ENCODE measurements at places on chromosomes 16 and 17.
A peak's percentile ranks its signal among the peaks of the same experiment; 100 is the strongest.

GRCh38 chr17:43528319-43528987 lies 17.7 kb downstream of the ETV4 start:
- no peak for DNase-seq
- peaks cover 46% of the 10 kb centered on the region for H3K36me3 ChIP-seq
- no peaks in the 10 kb centered on the region for H3K27me3 ChIP-seq
- H3K4me3 ChIP-seq: no peak overlapping the region

DNA sequence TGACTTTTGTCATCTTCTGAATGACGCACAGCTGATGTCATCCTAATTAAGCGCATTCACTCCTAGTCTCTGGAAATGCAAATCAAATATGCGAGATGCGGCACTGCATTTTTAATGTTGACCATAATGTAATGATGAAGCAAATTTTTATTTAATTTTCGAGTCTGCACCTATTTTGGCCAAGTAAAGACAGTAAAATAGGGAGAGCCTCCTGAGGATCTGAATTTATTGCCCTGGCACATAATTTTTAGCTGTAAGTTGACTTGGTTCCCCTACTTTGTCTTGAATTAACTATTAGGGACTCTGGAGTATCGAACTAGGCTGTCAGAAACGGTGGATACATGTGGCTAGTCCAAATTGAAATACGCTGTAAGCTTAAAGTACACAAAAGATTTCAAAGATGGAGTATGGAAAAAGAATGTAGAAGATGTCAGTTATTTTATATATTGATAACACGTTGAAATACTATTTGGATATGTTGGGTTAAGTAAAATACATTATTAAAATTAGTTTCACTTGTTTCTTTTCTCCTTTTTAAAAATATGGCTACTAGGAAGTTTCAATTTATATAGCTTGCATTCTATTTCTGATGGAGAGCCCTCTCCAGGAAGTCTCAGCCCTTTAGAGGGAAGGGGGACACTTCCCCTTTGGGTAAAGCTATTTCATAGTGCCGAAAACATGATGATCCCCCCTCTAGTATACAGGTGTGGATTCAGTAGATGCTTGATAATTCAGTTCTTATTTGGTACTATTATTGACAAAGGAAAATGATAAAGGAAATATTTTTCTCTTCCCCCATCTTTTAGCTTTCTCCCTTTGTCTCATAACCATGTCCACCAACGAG lies 991 bp downstream of the KPNA2 start:
- no peaks in the 10 kb centered on the region for H3K4me1 ChIP-seq
- H3K27ac ChIP-seq: peak overlapping the region; percentile 38
- DNase-seq: no peak

DNA sequence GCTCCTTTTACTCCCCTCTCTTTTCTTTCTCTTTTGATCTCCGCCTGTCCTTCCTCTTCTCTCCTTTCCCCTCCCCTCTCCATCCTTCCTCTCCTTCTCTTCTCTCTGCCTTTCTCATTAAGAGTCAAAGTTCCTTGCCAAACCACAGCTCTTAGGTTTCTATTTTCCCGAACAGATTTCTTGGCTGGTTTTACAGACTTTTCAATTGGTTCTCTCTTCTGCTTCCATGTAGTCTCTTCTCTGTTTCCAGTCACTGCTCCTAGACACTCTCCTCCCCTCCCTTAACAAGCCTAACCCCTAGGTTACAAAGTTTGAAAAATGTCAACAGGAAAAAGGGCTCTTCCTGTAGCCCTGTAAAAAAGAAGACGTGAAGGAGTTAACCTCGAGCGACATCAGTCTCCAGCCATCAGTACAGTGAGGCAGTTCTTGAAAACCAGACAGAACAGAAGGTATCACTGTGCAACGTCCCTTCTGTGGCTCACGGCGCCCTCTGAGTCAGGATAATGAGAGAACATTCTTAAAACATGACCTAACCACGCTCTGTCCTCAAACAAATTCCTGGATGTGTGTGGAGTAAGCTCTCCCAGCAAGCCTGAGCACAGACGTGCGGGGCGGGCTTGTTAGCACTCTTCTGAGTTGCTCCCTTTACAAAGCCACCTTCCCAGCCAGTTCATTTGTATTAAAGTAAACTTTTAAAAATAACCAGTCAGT lies 11.6 kb upstream of the MARCHF10 start:
- no peaks in the 10 kb centered on the region for H3K27me3 ChIP-seq
- no peaks in the 10 kb centered on the region for H3K36me3 ChIP-seq
- H3K4me1 ChIP-seq: peaks cover 14% of the 10 kb centered on the region
- peak overlapping the region; percentile 95 for H3K27ac ChIP-seq

- no peak overlapping the region for H3K27ac ChIP-seq
- no peaks in the 10 kb centered on the region for H3K36me3 ChIP-seq
- DNase-seq: no peak
- peaks cover 36% of the 10 kb centered on the region for H3K27me3 ChIP-seq
These were observed 8.3 kb downstream of the ALOX15B start for GRCh38 chr17:8046929-8047768.

GRCh38 chr16:30494709-30495108 lies 22.2 kb downstream of the ITGAL start:
- peaks cover 3% of the 10 kb centered on the region for H3K4me1 ChIP-seq
- no peaks in the 10 kb centered on the region for H3K36me3 ChIP-seq
- no peak overlapping the region for H3K27ac ChIP-seq
- no peak overlapping the region for H3K4me3 ChIP-seq

- peaks cover 27% of the 10 kb centered on the region for H3K36me3 ChIP-seq
- no peaks in the 10 kb centered on the region for H3K27me3 ChIP-seq
- no peak overlapping the region for H3K4me3 ChIP-seq
- no peak for DNase-seq
These were observed 11.7 kb downstream of the COX11 start for GRCh38 chr17:54956791-54957190.

- H3K36me3 ChIP-seq: no peaks in the 10 kb centered on the region
- no peak overlapping the region for H3K27ac ChIP-seq
- peaks cover 24% of the 10 kb centered on the region for H3K4me1 ChIP-seq
- H3K27me3 ChIP-seq: no peaks in the 10 kb centered on the region
These were observed 896 bp upstream of the MYLK3 start for GRCh38 chr16:46748775-46749705.

DNA sequence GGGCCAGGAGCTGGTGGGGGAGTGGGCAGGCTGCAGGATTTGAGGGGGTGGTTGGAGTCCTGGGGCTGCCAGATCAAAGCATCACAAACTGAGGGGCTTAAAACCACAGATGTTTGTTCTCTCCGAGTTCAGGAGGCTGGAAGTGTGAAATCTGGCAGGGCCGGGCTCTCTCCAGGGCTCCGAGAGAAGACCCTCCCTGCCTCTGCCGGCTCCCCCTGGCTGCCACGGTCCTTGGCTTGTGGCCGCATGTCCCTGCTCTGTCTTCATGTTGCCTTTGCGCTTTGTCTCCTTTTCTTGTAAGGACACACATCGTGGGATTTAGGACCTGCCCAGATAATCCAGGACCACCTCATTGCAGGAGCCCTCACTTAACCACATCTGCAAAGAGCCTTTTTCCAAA lies 139.8 kb upstream of the GSE1 start:
- H3K4me1 ChIP-seq: peaks cover 23% of the 10 kb centered on the region
- H3K27ac ChIP-seq: no peak overlapping the region
- H3K27me3 ChIP-seq: peaks cover 34% of the 10 kb centered on the region
- DNase-seq: no peak
- no peaks in the 10 kb centered on the region for H3K36me3 ChIP-seq
- H3K4me3 ChIP-seq: no peak overlapping the region

DNA sequence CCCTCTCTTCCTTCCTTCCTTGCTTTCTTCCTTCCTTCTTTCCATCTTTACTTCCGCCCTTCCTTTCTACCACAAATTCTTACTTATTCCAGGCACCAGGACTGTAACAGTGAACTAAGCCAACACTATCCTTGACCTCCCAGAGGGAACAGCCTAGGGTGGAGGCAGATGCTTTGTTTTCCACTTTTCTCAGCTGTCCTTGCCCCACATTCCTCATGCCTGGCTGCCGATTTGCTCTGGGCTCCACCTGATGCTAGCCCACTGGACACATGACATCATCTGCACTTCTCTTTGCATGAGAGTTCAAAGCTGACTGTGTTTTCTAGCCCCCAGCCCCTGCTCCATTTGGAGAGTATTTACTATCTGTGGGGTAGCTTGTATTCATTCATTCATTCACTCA lies 283.0 kb downstream of the MAF start:
- H3K36me3 ChIP-seq: no peaks in the 10 kb centered on the region
- no peak for DNase-seq
- H3K4me1 ChIP-seq: no peaks in the 10 kb centered on the region
- no peak overlapping the region for H3K4me3 ChIP-seq
- no peak overlapping the region for H3K27ac ChIP-seq

DNA sequence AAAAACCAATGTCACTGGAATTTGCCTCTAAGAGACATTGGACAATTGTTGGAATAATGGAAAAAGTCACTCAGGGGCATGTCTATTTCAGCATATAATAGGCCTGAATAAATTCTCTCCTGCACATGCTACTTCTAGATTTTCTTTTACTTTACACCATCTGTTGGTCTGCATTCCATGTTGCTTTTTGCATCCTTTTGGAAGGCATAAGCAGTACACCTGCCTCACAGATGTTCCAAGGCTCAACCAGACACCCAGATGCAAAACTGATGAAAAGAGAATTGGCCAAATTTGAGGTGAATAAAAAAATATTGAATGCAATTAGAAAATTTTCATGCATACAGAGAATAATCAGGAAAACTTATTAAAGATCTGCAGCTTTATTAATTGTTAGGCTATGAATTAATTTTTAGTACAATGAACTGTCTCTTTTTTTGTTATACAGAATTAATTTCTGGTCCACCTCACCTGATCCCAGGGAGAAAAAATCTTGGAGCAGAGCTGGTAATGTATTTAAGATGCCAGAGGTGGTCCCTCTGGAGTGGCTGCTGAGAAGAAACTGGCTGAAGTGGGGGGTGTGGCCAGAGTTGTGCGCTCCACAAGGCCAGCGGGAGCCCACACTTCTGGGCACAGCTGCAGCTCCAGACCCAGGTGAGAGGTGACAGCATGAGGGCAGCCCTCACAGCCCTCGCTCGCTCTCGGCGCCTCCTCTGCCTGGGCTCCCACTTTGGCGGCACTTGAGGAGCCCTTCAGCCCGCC lies 778.6 kb downstream of the CDH11 start:
- no peaks in the 10 kb centered on the region for H3K36me3 ChIP-seq
- H3K4me3 ChIP-seq: no peak overlapping the region
- H3K4me1 ChIP-seq: peaks cover 2% of the 10 kb centered on the region
- no peak for DNase-seq

GRCh38 chr16:70252355-70252988 lies 732 bp upstream of the EXOSC6 start:
- H3K4me3 ChIP-seq: no peak overlapping the region
- peaks cover 13% of the 10 kb centered on the region for H3K4me1 ChIP-seq
- peaks cover 48% of the 10 kb centered on the region for H3K36me3 ChIP-seq
- H3K27ac ChIP-seq: no peak overlapping the region
- no peaks in the 10 kb centered on the region for H3K27me3 ChIP-seq

- no peak overlapping the region for H3K4me3 ChIP-seq
- no peaks in the 10 kb centered on the region for H3K27me3 ChIP-seq
- no peak overlapping the region for H3K27ac ChIP-seq
- peaks cover 8% of the 10 kb centered on the region for H3K4me1 ChIP-seq
- DNase-seq: peak; percentile 75
- H3K36me3 ChIP-seq: peaks cover 3% of the 10 kb centered on the region
These were observed 109.1 kb downstream of the ZFHX3 start for GRCh38 chr16:72938795-72939164.

DNA sequence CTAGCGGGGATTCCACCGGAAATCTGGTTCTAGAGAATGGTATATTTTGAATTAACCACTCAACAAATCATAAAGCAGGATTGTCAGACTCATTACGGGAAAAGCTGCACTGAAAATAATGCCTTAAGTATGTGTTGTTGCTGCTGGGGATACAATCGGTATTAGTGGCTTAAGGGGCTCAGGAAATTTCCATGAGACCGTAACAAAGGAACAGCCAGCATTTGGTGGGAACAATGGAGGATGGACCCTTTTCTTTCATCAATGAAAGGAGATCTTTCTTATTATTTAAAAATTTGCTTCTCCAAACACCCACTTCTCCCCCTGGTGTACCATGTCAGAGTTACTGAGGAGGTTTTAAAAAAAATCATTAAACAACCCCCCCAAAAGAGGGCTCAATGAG lies 342.6 kb upstream of the ZFHX3 start:
- H3K4me1 ChIP-seq: no peaks in the 10 kb centered on the region
- no peaks in the 10 kb centered on the region for H3K36me3 ChIP-seq
- no peaks in the 10 kb centered on the region for H3K27me3 ChIP-seq
- H3K4me3 ChIP-seq: no peak overlapping the region

DNA sequence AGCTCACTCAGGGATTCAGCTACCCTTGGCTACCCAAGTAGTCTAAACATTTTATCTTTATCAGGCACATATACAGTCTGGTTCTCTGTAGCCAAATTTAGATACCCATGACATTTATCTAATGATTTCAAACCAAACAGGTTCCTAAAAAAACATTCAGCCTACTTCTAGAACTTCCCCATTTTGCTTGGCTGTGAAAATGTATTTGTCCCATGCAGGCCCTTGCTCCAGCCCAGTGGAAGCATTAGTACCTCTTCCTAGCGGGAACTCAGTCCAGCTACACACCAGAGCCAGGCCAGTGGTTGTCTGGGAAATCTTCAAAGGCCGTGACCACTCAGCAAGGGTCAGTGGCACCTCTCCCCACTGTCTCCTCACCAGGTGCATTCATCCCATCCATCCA lies 26.2 kb upstream of the NAGLU start:
- no peak for DNase-seq
- H3K4me1 ChIP-seq: peaks cover 3% of the 10 kb centered on the region

DNA sequence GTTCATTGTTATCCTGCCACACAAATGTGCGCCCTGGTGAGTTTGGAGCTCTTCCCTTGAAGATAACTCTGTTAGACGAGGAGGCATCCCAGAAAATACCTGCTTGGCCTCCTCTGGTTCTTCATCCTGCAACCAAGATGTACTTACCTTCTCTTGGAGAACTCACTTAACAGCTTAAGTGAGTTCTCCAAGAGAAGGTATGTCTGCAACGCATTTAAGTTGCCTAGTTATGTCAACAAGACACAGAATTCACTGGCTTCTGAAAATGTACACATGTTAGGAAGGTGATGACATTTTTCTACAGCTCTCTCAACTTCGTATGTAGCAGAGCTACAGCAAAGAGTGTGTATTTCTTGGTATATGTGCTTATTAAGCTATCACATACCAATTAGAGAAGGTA lies 78.6 kb upstream of the NOG start:
- H3K36me3 ChIP-seq: no peaks in the 10 kb centered on the region
- no peaks in the 10 kb centered on the region for H3K27me3 ChIP-seq
- H3K4me3 ChIP-seq: no peak overlapping the region
- no peak overlapping the region for H3K27ac ChIP-seq
- DNase-seq: no peak

DNA sequence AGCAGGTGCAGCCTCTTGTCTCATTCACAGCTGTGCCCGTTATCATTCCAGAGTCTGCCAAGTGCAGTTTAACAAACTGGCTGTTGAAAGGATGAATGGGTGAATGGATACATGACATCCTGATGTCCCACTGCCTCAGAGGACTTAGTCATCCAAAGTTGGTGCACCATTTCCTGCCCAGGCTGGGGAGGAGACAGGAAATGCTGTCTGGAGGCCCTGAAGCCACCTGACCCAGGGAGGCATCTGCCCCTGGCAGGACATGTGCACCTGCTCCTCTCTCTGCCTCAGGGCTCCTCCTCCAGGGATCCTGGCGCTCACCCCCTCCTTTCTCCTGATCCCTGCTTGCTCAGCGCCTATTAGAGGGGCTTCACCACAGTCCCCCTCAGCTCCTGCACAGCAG lies 1.8 kb upstream of the CD300C start:
- no peak overlapping the region for H3K27ac ChIP-seq
- H3K4me3 ChIP-seq: no peak overlapping the region
- peaks cover 54% of the 10 kb centered on the region for H3K27me3 ChIP-seq
- no peak for DNase-seq

GRCh38 chr17:82225368-82226029 lies 3.3 kb upstream of the SLC16A3 start:
- no peaks in the 10 kb centered on the region for H3K27me3 ChIP-seq
- no peak overlapping the region for H3K27ac ChIP-seq
- DNase-seq: peak; percentile 15
- no peaks in the 10 kb centered on the region for H3K36me3 ChIP-seq
- no peak overlapping the region for H3K4me3 ChIP-seq
